ENCODE measurements at places on chromosomes 2 and 18.

- no peak for DNase-seq
Measured at GRCh38 chr2:43170405-43171105, 55.9 kb downstream of the ZFP36L2 start.

DNA sequence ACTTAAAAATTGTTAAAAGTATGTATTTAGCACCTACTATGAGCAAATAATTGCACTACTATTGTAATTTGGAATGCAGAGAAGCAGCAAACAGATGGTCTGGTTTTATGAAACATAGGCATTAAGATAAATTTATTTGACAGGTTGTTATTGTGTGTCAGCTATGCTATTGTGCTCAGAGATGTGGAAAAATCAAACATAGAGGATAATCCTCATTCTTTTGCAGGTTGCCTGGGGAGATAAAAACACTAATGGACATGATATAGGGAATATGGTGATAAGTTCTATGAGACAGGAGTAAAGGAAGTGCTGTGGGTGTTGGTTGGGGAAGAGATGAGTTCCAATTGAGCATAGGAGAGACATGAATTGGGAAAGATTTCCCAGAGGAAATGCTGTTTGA lies 71.3 kb downstream of the PPP1R1C start:
- DNase-seq = no peak

DNA sequence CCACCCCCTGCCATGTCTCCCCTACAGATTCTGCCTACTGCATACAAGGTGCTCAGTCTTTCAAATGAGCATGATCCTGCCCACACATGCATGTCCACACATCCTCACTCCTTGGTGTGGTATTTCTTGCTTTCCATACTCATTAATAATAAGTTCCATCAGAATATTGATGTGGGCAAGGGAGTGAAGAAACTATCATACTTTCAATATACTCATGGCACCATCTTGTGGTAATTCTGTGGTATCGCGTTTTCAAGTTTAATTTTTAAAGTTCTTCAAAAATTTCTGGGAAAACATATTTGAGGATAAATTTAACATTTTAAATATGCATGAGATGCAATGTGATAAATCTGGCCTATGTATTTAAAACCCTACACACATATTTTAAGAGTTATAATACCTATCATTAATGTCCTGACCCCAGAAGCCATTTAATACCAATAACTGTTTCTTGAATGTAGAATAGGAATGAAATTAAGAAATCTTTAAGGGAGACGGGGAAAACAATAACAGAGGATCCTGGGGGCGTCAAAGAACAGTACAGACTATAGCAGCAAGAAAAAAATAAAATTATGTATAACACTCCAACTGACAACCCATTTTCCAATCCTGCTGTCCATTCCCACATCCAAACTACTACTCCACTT lies 110.1 kb downstream of the ZNF385B start:
- DNase-seq = peak; percentile 42

- peak; percentile 73 for DNase-seq
Measured at GRCh38 chr2:167293943-167294775, 405.9 kb downstream of the XIRP2 start.

GRCh38 chr2:128291161-128291843 lies 27.4 kb downstream of the HS6ST1 start:
- no peak for DNase-seq

DNA sequence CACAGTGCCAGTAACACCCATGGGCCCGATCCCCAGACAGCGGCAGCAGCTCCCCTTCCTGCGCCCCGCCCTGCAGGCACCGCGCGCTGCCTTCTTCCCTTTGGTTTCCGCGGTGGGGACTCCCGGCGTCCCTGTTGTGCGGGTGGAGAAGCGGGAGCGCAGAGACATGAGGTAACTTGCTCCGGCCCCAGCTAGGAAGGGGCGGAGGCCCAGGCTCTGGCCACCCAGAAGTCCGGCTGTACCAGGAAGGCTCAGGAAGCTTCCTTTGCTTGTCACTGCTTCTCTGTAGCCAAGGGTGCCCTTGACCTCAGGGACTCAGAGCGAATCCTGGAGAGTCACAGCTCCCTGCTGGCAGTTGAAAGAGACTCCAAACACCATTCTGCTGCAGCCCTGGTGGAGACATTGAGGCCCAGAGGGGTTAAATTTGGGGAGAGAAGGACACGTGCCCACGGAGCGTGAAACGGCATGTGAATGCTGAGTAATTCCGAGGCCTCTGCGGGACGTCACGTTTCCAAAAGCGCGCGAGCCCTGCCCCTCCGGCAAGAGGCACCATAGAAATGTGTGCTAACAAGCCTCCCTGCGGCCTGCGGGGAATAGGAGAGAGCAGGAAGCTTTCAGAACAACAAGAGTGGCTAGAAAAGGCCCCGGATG lies 6.7 kb upstream of the ADCY3 start:
- DNase-seq = peak; percentile 77

- peak; percentile 77 for DNase-seq
Measured at GRCh38 chr2:85011747-85012146, 40.8 kb downstream of the KCMF1 start.

- no peak for DNase-seq
Measured at GRCh38 chr2:214005337-214005736, 405.5 kb upstream of the VWC2L start.

- DNase-seq = no peak
Measured at GRCh38 chr2:139529080-139529479, 748.9 kb upstream of the NXPH2 start.

DNA sequence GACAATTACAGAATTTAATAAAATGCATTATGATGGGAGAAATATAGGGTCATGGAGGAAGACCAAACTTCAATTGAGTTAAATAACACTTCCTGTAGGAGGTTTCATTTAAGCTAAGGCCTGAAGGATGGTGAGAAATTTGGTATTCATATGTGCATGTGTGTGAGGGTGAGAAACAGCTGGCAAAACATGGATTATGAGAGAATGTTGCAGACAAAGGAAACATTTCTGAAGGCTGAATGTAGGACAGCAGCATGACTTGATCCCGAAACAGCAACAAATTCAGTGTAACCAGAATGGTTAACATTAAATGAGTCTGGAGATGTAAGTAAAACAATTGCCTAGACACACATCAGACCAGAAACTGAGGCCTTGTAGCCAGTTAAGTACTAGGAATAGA lies 630.8 kb downstream of the NR4A2 start:
- DNase-seq = no peak

GRCh38 chr2:168758970-168759820 lies 43.2 kb upstream of the NOSTRIN start:
- peak; percentile 56 for DNase-seq

GRCh38 chr2:106080959-106081358 lies 113.1 kb downstream of the UXS1 start:
- DNase-seq = no peak

DNA sequence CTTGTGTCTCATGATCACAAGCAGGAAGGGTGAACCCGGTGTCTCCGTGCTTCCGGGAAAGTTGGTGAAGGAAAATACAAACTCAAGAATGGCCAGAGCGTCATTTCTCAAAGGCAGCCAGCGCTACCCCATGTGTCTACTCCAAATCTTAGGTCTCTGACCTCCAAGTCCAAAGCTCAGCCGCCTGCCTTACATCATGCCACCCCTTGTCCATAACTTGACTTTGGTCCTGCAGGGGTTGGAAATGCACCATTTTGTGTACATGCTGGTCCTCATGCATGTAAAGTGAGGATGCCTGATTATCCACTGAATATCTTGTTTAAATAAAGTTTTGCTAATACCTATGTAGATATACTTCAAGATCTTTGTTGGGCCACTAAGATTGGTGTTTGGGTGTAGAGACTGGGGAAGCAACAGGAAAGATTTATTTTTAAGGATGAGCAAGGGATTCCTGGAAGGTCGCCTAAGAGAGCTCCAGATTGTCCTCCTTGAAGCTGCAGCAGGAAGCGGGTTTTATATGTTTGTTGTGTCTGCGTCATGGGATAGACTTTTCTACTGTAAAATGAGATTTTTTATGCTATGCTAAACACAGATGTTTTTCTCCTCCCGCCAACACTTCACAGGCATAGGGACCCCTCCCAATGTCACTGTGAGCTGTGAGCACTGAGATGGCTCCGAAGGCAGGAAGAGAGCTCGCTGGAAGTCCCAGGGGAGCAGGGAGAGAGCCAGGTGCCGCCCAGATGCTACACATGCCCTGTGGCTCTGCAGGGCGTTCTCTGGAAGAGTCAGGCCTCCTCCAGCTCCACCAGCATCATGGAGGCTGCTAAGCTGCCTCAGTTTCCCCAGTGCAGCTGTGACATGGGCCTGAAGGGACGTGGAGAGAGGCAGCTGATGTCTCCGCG lies 176.2 kb upstream of the HDAC4 start:
- DNase-seq = no peak

GRCh38 chr2:102664471-102664909 lies 45.1 kb downstream of the SLC9A2 start:
- DNase-seq = no peak

DNA sequence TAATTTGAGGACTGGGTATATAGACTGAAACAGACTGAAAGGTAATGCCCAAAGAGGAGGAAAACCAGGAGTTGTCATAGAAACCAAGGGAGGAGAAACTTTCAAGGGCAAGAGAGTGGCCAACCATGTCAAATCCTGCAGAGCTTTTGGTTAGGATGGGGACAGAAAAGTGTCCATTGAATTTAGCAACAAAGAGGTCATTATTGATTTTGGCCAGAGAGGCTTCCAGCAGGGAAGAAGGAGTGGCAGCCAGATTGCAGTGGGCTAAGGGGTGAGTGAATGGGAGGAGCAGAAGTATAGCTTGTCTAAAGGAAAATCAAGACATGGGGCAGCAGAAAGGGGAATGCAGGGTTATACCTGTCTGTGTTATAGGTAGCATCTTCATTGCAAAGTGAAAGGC lies 194.0 kb downstream of the CAMKMT start:
- no peak for DNase-seq

- peak; percentile 19 for DNase-seq
Measured at GRCh38 chr2:63544017-63544627, 44.2 kb downstream of the WDPCP start.

- DNase-seq = no peak
Measured at GRCh38 chr2:178484245-178485041, 4.2 kb downstream of the PLEKHA3 start.

- no peak for DNase-seq
Measured at GRCh38 chr2:204966245-204966644, 421.0 kb downstream of the PARD3B start.

GRCh38 chr2:20560891-20561636 lies 89.8 kb downstream of the HS1BP3 start:
- no peak for DNase-seq

DNA sequence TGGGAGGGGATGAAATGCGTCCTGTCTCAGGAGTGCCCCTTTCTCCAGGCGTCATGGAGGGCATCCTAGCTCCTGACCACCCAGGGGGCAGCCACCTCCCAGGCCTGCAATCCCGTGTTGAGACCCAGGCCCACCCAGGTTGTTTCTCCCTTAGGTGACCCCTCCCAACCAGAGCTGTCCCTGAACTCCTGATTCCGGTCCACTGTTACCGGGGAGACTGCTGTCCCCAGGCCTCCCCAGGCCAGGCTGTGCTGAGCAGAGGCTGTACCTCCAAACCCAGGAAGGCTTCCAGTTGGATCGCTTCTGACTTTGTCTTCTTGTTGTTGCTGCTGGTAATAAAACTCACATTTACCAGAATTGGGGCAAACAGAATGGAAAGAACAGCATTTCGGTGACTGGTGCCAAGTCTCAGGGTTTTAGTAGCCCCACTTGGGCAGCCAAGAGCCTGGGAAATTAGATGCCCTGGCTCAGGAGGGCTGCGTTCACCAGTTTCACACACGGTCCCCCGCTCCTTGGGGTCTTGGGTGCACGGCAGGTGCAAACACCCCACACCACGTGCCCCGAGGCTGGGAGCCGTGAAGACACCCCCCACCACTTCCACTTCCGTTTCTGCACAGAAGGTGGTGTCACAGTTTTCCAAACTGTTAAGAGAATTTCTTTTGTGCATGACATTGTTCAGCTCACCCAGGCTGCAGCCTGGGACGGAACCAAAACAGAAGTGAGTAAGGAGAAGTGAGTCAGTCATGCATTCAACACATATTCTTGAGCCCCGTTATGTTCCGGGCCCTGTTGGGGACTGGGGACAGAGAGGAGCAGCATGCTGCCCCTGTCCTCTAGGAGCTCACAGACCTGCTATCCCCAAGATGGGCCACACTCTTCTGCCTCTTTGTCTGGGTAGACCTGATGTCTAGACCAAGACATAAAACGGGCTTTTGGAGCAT lies 29.4 kb downstream of the ITM2C start:
- no peak for DNase-seq

GRCh38 chr2:43743706-43744105 lies 30.1 kb upstream of the DYNC2LI1 start:
- DNase-seq = no peak

GRCh38 chr18:54673936-54674335 lies 82.9 kb downstream of the DYNAP start:
- no peak for DNase-seq

DNA sequence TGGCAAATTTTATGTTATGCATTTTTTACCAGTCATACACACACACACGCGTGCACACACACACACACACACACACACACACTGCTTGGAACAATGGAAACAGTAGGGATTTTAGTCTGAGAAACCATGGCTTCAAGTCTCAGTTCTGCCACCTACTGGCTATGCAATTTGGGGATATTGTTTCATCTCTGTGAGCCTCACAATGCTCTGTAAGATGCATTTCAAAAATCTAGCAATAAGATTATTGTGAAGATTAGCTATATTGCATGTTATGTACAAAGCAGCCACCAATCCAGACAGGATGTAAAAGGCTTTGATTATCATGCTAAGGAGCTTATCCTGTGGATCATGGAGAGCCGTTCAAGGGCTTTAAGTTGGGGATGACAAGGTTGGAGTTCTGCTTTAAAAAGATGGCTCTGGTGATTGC lies 401.4 kb downstream of the NBAS start:
- DNase-seq = peak; percentile 78

DNA sequence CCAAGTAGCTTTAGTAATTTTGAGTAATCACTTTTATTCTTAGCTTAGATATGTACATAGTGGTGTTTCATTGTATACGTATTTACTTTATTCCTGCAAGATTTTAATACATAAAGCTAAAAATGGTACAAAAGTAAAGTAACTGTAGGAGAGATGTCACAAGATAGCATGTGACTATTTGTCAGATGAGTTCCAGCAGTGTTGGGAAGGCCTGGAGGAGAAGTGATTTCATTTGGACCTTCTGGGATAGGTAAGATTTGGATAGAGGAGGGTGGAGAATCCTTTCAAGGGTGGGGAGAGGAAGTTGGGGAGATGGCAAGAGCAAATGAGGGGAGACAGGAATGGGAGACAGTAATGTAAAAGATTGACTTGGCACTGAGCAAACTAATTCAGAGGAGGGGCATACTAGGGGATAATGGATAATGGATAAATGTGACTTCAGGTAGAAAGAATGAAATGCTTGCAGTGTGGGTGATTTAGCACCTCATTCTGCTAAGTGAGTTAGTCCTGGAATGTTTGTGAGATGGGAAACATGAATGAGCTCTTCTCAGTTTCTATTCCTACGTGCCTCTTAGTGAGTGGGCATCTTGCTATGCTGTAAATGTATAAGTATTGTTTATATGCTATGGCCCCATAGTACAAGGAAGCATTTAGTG lies 10.5 kb downstream of the WDR43 start:
- DNase-seq = no peak

- no peak for DNase-seq
Measured at GRCh38 chr2:232981767-232982360, 31.2 kb downstream of the NGEF start.

- DNase-seq = no peak
Measured at GRCh38 chr18:36953047-36953446, 124.1 kb downstream of the KIAA1328 start.
